ENCODE measurements at places on chromosomes 5 and 9.

GRCh38 chr9:36922548-36922947, 111.5 kb downstream of the PAX5 start:
- no peak for DNase-seq

DNA sequence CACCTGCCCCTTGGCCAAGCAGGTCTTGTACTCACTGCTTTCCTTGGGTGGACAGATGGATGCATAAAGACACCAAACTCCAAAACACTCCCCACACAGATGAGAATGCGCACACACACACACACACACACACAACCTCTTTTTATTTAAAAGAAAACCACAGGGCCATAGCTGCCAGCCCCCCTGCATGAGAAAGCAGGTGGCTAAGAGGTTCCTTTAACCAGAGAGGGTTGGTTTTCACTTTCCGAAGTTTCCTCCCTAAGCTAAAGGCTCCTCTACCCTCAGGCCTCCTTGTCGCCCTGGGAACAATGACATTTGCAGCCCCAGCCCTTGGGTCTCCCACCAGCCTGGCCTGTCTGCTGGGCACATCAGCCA, 11.1 kb downstream of the NR5A1 start:
- DNase-seq = no peak

DNA sequence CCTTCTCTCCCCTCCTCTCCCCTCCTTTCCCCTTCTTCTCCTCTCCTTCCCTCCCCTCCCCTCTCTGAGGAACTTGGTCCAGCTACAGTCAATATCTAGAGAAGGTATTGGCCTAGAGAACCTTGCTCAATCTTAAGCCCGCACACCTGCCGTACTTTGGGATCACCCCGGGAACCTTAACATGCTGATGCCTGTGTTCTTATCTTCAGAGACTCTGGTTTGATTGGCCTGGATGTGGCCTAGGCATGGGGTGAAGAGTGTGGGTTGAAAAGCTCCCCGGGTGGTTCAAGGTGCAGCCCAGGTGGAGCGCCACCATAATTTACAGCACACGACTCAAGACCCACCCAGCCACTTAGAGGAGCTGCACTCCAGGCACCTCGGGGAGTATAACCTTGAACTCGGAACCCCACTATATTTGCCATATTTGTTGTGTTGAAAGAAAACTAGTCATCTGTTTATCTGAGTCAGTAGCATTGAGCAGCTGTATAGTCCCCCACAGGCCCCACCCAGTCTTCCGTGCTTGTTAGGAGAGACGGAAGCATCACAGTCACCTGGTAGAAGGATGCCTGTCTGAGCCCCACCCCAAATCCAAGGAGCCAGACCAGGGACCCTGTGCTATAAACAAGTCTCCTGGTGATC, 14.4 kb upstream of the PHF19 start:
- DNase-seq = no peak

GRCh38 chr9:15349892-15350761, 43.1 kb upstream of the TTC39B start:
- no peak for DNase-seq
